ENCODE measurements at places on chromosomes 13 and 19. TPM values are rescaled to one million over a fixed set of nuclear protein-coding genes. Genes with fewer than 3 reads are reported as not detected.

DNA sequence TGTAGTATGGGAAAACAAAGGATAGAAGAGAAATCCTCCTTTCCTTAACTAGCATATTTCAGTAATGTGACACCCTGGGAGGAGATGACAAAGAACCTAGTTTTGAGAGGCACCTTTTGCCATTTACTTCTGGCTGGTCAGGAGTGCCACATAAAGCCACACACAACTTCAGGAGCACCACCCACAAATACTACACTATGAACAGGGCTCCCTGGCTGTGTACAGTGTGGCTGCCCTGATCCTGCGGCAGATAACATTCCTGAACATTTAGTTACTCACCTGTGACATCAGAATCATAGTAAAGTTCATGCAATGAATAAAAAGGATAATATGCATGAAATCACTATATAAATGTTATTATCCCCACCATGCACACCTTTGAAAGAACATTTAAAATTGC is 17.4 kb upstream of the IRS2 start:
- H3K4me3 ChIP-seq: no peak overlapping the region
- H3K27ac ChIP-seq: no peak overlapping the region
- H3K4me1 ChIP-seq: no peaks in the 10 kb centered on the region
- H3K36me3 ChIP-seq: no peaks in the 10 kb centered on the region
- peaks cover 2% of the 10 kb centered on the region for H3K27me3 ChIP-seq
- DNase-seq: no peak

The HCN2 gene
- 0.13 TPM for polyA plus RNA-seq

- no peaks in the 10 kb centered on the region for H3K27me3 ChIP-seq
- no peak overlapping the region for H3K27ac ChIP-seq
- H3K4me3 ChIP-seq: peak overlapping the region; percentile 61
- H3K36me3 ChIP-seq: no peaks in the 10 kb centered on the region
These were observed 20.3 kb downstream of the MAST3 start for GRCh38 chr19:18117692-18118378.

DNA sequence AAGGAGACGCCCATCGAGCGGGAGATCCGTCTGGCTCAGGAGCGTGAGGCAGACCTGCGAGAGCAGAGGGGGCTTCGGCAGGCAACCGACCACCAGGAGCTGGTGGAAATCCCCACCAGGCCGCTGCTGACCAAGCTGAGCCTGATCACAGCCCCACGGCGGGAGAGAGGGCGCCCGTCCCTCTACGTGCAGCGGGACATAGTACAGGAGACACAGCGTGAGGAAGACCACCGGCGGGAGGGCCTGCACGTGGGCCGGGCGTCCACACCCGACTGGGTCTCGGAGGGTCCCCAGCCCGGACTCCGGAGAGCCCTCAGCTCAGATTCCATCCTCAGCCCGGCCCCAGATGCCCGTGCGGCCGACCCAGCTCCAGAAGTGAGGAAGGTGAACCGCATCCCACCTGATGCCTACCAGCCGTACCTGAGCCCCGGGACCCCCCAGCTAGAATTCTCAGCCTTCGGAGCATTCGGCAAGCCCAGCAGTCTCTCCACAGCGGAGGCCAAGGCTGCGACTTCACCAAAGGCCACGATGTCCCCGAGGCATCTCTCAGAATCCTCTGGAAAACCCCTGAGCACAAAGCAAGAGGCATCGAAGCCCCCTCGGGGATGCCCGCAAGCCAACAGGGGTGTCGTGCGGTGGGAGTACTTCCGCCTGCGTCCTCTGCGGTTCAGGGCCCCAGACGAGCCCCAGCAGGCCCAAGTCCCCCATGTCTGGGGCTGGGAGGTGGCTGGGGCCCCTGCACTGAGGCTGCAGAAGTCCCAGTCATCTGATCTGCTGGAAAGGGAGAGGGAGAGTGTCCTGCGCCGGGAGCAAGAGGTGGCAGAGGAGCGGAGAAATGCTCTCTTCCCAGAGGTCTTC is 7.1 kb downstream of the MISP start:
- H3K4me3 ChIP-seq: no peak overlapping the region
- no peak overlapping the region for H3K27ac ChIP-seq
- no peak for DNase-seq
- peaks cover 32% of the 10 kb centered on the region for H3K36me3 ChIP-seq
- H3K4me1 ChIP-seq: no peaks in the 10 kb centered on the region
- H3K27me3 ChIP-seq: no peaks in the 10 kb centered on the region

DNA sequence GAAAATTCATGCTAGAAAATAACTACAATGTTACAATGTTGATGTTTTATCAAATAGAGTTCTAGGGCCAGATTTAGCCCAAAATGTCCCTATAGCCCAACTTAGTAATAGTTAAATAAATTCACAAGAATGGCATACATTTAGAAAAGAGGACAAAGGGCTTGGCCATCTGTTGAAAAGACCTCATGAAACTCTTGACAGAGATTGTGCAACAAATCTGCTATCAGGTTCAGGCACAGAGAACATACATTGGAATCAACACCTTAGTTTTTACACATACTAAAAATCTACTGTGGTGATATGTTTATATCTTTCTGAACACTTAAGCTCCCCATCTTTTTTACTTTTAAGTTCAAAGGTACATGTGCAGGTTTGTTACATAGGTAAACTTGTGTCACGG is 298.3 kb upstream of the DACH1 start:
- DNase-seq: no peak
- no peak overlapping the region for H3K27ac ChIP-seq
- H3K4me3 ChIP-seq: no peak overlapping the region
- no peaks in the 10 kb centered on the region for H3K27me3 ChIP-seq
- H3K36me3 ChIP-seq: no peaks in the 10 kb centered on the region

- no peaks in the 10 kb centered on the region for H3K36me3 ChIP-seq
- H3K4me1 ChIP-seq: peaks cover 16% of the 10 kb centered on the region
- H3K27me3 ChIP-seq: no peaks in the 10 kb centered on the region
- no peak overlapping the region for H3K27ac ChIP-seq
- no peak for DNase-seq
These were observed 9.2 kb upstream of the KANK3 start for GRCh38 chr19:8352134-8352827.

GRCh38 chr13:44293908-44294735 is 79.5 kb upstream of the SERP2 start:
- H3K27me3 ChIP-seq: no peaks in the 10 kb centered on the region
- H3K4me1 ChIP-seq: peaks cover 5% of the 10 kb centered on the region
- DNase-seq: no peak
- H3K4me3 ChIP-seq: no peak overlapping the region
- H3K36me3 ChIP-seq: no peaks in the 10 kb centered on the region

The ZNF560 gene
- 0.19 TPM for polyA plus RNA-seq

DNA sequence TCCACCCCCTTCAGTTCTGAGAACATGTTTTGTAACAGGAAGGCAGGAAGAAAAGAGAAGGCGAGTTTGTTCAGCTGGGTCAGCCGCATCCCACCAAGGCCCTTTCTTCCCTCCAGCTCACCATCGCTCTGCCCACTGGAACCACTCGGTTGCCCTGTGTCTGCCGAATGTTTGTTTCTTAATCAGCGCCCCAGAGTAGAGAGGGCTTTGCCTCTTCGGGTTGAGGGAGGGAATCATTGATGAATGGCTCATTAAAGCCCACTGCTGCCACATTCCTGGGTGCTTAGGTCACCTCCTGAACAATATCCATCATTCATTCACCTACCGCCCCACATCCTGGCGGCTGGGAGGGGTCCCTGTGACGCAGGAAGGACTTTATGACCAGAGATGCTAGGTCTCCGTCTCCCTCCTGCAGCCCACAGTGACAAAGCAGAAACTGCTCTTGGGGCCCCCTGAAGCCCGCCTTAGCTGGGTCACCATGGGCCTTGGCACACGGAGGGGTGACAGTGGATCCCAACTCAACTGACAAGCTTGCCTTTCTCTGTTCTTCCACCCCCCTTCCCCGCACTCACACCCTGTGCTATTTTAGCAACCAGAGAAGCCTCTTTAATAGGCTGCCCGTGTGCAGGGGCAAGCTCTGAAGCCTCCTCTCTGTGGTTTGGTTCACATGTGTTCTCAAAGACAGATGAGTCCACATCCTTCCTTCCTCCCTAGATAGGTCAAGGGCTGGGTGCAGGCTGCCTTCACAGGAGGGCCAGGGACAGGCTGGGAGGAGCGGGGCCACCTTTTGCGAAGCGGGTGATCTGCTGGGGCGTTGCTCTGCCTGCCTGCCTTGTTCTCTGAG is 46.2 kb downstream of the ACTN4 start:
- peaks cover 49% of the 10 kb centered on the region for H3K36me3 ChIP-seq
- no peak overlapping the region for H3K4me3 ChIP-seq
- H3K27ac ChIP-seq: peak overlapping the region; percentile 100
- no peaks in the 10 kb centered on the region for H3K27me3 ChIP-seq
- H3K4me1 ChIP-seq: peaks cover 100% of the 10 kb centered on the region

The LINGO3 gene
- polyA plus RNA-seq: not detected

The LILRB1 gene
- polyA plus RNA-seq: not detected

DNA sequence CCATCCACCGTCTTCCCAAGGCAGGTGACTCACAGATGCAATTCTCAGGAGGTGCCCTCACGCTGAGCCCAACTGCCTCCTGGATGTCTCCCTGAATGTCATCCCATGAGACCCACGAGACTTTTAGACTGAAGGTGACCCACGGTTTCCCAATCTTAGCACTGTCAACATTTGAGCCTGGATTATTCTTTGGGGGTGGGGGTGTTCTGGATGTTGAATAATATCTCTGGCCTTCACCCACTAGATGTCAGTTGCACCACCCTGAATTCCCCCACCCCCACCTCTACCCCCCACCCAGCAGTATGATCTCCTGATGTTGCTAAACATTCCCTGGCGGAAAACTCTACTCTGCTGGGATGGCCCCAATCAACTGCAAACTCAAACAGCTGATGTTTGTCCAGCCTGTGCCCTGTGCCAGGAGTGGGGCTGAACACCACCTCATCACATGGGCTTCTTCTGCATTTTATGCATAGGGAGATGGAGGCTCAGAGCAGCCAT is 2.2 kb upstream of the CYP4F22 start:
- H3K4me1 ChIP-seq: no peaks in the 10 kb centered on the region
- H3K36me3 ChIP-seq: no peaks in the 10 kb centered on the region
- no peak overlapping the region for H3K27ac ChIP-seq
- peaks cover 31% of the 10 kb centered on the region for H3K27me3 ChIP-seq
- DNase-seq: no peak
- H3K4me3 ChIP-seq: no peak overlapping the region

DNA sequence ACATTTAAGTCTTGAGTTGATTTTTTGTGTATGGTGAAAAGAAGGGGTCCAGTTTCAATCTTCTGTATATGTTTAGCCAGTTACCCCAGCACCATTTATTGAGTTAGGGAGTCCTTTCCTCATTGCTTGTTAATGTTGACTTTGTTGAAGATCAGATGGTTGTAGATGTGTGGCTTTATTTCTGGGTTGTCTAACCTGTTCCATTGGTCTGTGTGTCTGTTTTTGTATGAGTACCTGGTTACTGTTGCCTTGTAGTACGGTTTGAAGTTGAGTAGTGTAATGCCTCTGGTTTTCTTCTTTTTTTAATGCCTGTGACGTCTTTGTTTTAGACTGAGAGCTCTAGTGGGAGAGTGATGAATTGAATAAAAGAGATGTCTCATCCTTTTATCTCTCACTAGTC is 83.2 kb downstream of the NBEA start:
- no peak overlapping the region for H3K27ac ChIP-seq
- no peaks in the 10 kb centered on the region for H3K36me3 ChIP-seq
- DNase-seq: no peak
- no peak overlapping the region for H3K4me3 ChIP-seq

The CASP14 gene
- 122 TPM for polyA plus RNA-seq

The PLIN3 gene
- 107 TPM for polyA plus RNA-seq

DNA sequence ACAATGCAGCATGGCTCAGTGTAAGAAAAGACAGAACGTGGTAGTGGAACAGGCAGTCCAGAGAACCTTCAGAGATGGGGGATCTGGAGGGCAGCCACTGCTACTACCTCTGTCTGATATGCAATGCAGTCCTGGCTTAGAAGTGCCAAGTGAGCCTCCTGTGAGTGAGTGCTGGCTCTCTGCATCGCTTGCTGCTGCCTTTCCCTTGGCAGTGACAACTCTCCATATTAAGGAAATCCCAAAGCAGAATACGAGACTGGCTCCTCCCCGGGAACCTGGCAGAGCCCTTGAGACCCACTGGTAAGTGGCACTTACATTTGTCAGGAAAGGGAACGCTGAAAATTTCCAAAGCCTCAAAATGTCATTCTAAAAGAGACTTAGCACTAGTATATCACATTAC is 7.5 kb downstream of the DOCK9 start:
- H3K27me3 ChIP-seq: no peaks in the 10 kb centered on the region
- H3K27ac ChIP-seq: no peak overlapping the region
- DNase-seq: no peak
- H3K4me3 ChIP-seq: no peak overlapping the region
- H3K36me3 ChIP-seq: peaks cover 3% of the 10 kb centered on the region
- peaks cover 43% of the 10 kb centered on the region for H3K4me1 ChIP-seq

DNA sequence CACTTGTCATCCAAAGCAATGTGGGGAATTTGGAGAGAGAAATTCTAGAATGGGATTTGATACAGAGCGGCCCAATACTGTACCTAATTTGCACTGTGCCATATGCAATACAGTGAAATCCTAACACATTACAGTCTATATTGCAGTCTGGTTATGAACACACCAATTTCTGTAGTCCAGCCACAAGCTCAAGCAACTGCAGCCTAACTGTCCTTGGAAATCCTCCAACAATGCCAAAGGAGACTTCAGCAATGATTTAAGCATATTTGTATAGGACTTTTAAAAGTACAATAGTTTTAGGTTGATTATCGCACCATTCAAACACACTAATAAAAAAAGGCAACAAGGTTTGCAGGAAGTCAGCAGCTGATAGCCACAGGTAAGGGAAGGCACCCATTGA is 17.3 kb downstream of the DIAPH3 start:
- H3K27ac ChIP-seq: no peak overlapping the region
- H3K4me3 ChIP-seq: no peak overlapping the region
- no peaks in the 10 kb centered on the region for H3K4me1 ChIP-seq
- H3K27me3 ChIP-seq: no peaks in the 10 kb centered on the region

DNA sequence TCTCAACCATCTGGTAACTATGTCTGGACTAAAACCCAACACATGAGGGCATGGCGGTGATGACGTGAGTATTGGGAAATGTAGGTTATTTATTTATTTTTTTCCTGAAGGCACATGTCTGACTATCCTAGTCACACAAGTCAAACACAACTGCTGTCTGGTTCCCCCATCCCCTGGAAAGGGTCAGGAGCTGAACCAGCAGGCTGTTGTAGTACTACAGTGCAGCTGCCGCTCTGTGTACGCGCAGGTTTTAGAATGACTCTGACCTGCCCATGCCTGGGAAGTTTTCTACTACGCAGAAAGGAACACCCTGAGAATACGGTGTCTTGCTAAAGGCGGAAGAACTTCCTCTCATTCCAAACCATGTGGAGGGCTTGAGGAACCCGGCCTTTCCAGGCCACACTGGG is 1.2 kb downstream of the SLC7A1 start:
- peak overlapping the region; percentile 93 for H3K4me3 ChIP-seq
- H3K27ac ChIP-seq: peak overlapping the region; percentile 100
- no peak for DNase-seq
- peaks cover 47% of the 10 kb centered on the region for H3K4me1 ChIP-seq

The ZNF615 gene
- 3.9 TPM for polyA plus RNA-seq

DNA sequence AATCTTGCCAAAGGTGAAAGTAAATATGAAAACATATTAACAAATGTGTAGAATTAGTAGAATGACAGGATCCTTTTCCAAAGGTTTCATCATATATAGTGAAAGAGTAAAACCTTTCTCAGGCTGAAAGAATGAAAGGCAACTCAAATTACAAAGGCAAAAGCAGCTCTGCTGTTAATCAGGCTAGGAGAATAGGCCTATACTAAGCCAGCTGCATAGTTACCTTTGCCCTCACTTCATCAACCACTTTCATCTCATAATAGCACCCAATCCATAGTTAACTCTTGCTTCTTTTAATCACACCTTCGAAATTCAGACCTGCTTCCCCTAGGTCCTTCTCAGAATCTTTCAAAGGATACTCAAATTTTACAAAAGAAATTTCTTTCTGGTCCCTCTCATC is 1167.6 kb upstream of the ATXN8OS start:
- H3K36me3 ChIP-seq: no peaks in the 10 kb centered on the region
- H3K4me3 ChIP-seq: no peak overlapping the region
- H3K27ac ChIP-seq: no peak overlapping the region

The ZNF541 gene
- polyA plus RNA-seq: not detected

The HRC gene
- polyA plus RNA-seq: 0.08 TPM

The CRYL1 gene
- polyA plus RNA-seq: 27.2 TPM
